ENCODE measurements at places on chromosomes 2 and 18.

GRCh38 chr18:70295192-70296188 is 6.6 kb downstream of the SOCS6 start:
- DNase-seq = no peak

DNA sequence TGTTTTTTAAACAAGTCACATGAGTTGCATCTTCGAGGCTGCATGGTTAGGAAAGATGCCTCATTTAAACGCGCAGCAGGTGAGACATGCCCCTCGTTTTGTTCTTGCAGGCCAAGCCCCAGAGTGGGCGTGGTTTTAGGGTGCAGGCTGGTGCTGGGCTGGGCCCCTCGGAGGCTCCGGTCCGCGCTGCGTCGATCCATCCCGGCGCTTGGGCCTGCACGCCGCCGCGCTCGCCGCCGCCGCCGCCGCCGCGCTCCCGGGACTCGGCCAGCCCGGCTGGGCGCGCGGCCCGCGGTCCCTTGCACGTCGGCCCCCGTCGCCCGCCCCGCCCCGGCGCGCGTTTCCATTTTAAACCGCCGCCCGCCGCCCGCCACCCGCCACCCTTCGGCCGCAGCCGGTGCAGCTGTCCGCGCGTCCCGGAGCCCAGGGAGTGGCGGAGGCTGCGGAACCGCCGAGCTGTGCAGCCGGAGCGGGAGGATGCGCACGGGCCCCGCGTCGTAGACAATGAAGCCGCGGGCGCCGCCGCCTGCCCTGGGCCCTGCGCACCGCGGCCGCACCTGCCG is 175.5 kb downstream of the AGAP1 start:
- peak; percentile 52 for DNase-seq

GRCh38 chr2:15805772-15806171 is 134.6 kb upstream of the MYCN start:
- DNase-seq = no peak

DNA sequence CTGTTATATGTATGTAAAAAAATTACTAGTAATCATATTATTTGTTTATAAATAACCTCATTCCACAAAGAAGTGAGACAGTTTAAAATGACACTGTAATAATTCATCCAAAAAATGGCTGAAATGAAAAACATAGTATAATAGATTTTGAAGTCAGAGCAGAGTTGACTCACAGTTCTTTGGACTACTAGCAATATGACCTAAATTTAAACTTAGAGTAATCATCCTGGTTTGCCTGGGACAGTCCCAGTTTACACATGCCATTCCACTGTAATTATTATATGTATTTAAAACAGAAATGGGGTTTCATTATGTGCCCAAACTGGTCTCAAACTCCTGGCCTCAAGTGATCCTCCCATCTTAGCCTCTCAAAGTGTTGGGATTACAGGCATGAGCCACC is 48.3 kb downstream of the CCDC88A start:
- DNase-seq = no peak

- no peak for DNase-seq
These were observed 50.7 kb downstream of the METTL8 start for GRCh38 chr2:171383134-171383533.

DNA sequence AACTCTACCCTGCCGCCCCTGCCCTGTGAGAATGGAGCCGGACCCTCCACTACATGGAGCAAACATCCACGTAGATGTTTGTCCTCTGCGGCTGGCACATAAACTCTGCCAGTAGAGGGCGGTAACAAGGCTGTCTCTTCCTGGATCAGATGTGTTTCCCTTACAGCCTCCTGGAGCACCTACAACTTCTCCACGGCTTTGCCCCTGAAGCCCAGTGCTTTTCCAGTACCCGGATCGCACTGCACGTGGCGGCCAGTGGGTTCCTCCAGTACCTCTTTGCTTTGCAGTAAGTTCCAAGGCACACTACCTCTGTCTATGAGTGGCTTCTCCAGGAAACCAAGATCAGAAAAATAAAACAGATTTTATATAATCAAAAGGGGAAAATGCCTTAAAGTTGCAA is 651.3 kb downstream of the DCDC2C start:
- peak; percentile 51 for DNase-seq

- DNase-seq = no peak
These were observed 58.3 kb upstream of the GALNT3 start for GRCh38 chr2:165852394-165852793.

- no peak for DNase-seq
These were observed 85.6 kb downstream of the INPP5D start for GRCh38 chr2:233145726-233146125.

DNA sequence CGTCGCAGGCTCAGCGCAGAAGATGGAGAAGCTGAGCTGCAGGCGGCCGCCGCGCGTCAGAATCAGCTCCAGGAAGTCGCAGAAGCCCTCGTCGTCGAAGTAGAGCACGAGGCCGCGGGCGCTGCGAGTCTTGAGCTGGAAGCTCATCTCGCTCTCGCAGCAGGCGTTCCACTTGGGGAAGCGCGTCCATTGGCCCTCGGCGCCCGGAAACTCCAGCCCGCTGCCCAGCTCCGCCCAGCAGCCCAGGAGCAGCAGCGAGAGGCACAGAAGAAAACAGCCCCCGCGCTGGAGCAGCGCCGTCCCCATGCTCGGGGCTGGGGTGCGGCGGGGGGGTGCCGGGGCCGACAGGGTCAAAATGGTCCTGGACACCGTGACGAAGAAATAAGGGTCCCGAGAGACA is 4.0 kb downstream of the NRXN1 start:
- DNase-seq = no peak

- DNase-seq = no peak
These were observed 46.1 kb upstream of the SH3BP4 start for GRCh38 chr2:234905547-234906265.

DNA sequence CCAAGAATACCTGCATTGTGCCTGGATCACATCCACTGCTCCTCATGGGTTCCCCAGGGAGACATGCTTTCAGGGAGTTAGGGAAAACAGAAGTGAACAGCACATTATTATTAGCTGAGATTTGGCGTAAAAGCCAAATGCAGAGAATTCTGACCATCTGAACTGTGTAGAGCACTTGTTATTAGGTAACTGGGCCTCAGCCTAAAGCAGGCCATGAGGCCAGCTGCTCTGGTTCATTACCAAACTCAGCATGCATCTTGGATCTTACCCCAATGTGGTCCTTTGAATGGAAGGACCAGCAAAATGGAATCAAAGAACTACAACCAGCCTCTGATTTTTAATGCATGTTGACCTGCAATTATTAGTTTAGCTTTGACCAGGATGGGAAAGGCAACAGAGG is 322.3 kb downstream of the KCNS3 start:
- DNase-seq = no peak

GRCh38 chr18:11497585-11497984 is 111.8 kb upstream of the SLC35G4 start:
- no peak for DNase-seq

- DNase-seq = no peak
These were observed 9.9 kb upstream of the TMEM37 start for GRCh38 chr2:119421741-119422140.
